ENCODE measurements at places on chromosomes 7 and 10. TPM values are rescaled to one million over a fixed set of nuclear protein-coding genes. Genes with fewer than 3 reads are reported as not detected.

The MOGAT3 gene
- total RNA-seq, result not detected

The FRMD4A gene
- total RNA-seq, result 4.2 TPM

The WNT16 gene
- not detected for total RNA-seq

DNA sequence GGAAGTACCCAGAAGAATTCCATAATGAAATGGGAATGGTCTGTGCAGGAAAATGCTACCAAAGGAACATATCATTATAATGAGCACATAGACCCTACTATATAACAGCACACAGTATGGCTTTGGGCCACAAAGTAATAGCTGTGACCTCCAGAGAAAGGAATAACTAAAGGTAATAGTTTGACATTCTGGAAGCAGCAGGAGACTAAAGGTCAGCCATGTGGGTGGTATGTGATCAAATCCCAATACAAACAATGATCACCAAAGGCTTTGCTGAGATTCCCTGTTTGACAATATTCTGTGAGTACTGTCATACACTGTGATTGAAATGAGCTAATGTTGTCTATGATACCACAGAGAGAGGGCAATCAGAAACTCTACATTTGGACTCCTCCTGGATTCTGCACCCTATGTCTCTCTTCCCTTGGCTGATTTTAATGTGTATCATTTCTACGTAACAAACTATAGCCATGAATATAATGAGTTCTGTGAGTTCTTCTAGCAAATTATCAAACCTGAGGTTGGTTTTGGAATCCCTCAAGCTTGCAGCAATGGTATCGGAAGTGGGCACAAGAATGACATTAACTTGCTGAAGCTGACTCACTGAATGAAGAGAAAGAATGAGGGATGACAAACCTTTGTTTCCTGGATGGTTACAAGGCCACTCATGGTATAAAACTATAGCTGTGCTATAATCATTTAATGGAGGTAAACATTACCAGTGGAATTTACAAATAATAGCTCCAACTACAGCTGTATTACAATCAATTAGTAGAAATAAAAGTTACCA, 99.6 kb downstream of the JMJD1C start:
- no peak for DNase-seq

- DNase-seq, result no peak
Measured at GRCh38 chr7:151178831-151179230, 8.2 kb downstream of the ASB10 start.

DNA sequence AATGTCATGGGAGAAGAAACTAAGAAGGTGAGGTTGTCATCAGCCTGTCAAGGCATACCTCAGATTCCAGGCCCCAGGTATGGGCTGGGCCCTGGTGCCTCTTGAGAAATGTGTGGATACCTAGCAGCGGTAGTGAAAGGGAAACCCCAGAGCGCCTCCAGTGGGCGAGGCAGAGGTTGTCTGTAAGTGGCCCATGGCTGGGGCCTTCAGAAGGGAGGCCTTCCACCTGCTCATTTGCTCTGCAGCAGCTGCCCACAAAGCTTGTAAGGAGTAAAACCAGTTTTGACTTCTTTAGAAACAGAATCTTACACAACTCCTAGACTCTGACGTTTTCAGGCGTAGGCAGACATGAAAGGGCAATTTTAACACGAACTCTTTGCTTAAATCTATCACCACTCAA, 509.9 kb downstream of the PARD3 start:
- DNase-seq, result no peak

Measured in NCI-H460 (cell line).